ENCODE measurements at places on chromosomes 4 and X.

DNA sequence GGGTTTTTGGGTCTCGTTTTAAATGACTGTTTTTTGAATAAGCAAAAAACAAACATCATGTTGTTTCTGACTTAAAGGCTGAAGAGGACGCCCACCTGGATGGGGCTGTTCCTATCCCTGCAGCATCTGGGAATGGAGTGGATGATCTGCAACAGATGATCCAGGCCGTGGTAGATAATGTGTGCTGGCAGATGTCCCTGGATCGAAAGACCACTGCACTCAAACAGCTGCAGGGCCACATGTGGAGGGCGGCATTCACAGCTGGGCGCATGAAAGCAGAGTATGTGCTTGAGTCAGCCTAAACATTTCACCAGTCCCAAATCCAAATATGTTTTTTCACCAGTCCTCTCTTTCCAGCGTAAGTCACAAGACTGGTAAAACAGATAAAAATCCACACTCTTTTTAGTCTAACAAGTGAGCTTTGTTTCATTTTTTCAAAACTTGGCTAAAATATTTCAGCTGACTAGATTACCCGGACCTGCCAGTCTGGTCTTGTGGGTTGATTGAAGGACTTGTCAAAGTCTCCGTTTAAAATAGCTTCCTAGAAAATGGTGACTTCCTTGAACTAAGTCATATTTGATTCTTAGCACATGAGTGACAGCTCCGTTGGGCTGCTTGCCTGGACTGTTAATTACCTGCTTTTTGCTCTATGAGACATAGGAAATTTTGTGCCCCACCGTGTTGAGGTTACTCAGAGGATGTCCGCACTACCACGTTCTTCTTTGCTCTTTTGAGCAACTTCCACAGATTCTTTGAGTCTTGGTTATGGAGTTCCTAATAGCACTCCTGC, 20.8 kb downstream of the ENOPH1 start:
- no peak for DNase-seq

DNA sequence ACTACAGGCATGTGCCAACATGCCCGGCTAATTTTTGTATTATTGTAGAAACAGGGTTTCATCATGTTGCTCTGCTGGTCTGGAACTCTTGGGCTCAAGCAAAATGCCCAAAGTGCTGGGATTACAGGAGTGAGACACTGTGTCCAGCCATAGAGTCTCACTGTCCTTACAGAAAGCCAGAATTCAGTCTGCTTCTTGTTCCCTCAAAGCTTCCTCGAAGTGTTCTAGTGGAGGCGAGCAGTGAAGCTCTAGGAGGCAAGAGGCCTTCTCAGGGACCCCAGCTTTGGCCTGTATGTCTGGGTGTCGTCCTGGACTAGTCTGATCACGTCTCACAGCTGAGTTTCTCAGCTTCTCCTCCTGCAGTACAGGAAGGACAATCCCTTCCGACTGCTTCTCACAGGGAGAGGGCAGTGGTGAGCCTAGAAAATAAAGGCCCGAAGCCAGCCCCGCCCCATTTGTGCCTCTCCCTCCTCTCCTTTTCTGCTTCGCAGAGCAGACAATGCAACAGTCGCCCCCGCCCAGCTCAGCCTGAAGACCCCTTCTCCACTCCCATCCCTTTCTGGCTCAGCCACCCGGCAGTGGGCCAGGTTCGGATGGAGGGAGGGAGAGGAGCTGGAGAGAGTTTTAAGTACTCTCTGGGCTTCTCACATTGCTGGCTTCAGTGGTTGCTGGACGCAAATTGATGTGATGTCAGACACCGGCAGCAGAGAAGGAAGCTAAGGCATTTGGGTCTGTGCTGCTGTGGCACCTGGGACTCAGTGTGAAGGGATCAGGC, 11.1 kb upstream of the FAM3A start:
- DNase-seq = peak; percentile 61

GRCh38 chr4:56086073-56086541, 137.4 kb downstream of the CEP135 start:
- no peak for DNase-seq

DNA sequence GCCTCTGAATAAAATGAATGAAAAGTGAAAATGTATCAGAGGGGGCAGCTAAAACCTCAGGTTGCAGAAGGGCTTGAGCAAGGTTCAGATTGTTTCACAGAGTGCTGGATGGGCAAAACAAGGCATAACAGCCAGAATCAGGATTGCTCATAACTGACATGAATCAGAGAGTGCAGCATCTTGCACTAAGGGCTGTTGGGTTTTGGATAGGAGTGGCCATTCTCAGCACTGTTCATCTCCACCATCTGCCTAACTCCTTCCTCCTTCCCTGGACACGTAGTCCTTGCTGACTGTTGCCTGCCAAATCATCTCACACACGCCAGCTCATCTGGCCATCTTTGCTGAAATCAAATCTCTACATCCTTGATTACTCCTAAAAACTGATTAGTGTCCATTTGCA, 75.3 kb upstream of the C1QTNF7 start:
- DNase-seq = no peak

GRCh38 chr4:123606336-123606735, 209.7 kb downstream of the SPRY1 start:
- no peak for DNase-seq

- DNase-seq = no peak
These were observed 2048.7 kb downstream of the PCDH7 start for GRCh38 chr4:32768664-32769389.

- DNase-seq = no peak
These were observed 13.5 kb downstream of the CTAG1B start for GRCh38 chrX:154605566-154605965.

GRCh38 chr4:74886484-74886883, 46.4 kb upstream of the PARM1 start:
- DNase-seq = no peak

DNA sequence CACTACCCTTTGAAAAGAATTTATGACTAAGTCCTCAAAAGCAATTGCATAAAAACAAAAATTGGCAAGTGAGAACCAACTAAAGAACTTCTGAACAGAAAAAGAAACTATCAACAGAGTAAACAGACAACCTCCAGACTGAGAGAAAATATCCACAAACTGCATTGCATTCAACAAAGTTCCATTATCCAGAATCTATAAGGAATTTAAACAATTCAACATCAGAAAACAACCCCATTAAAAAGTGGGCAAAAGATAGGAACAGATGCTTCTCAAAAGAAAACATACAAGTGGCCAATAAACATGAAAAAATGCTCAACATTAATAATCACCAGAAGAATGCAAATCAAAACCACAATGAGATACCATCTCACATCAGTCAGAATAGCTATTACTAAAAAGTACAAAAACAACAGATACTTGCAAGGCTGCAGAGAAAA, 130.2 kb downstream of the GASK1B start:
- no peak for DNase-seq

GRCh38 chr4:28518561-28519165, 1658.0 kb downstream of the STIM2 start:
- no peak for DNase-seq

DNA sequence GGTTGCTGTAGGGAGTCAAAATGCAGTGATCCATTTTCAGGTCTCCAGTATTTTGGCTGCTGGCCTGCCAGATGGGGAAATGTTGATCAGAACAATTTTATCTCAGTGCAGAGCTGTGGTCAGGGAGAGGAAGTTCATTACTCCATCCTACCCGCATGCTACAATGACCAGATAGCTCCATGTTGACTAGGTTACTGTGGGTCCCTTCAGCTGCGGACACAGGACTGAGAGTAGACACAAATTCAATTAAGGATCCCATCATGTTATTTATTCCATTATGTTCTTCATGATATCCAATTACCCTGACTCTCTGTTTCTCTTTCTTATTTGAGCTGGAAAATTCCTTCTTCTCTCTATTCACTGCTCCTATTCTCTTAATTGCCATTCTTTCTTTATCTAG, 16.3 kb downstream of the SYNPO2 start:
- no peak for DNase-seq

- peak; percentile 79 for DNase-seq
These were observed at the start of gene KLHL2 for GRCh38 chr4:165207431-165208220. TSS of gene KLHL2 (plus strand) at chr4:165207561. CDS start at chr4:165207877, 316 bp downstream.

All from CD4-positive, alpha-beta T cell treated with Interferon gamma for 1 hour (primary cell).